ENCODE measurements at places on chromosomes 2 and 18. TPM values are rescaled to one million over a fixed set of nuclear protein-coding genes. Genes with fewer than 3 reads are reported as not detected.

- DNase-seq = no peak
These were observed 777.6 kb upstream of the FANCL start for GRCh38 chr2:59018737-59019136.

DNA sequence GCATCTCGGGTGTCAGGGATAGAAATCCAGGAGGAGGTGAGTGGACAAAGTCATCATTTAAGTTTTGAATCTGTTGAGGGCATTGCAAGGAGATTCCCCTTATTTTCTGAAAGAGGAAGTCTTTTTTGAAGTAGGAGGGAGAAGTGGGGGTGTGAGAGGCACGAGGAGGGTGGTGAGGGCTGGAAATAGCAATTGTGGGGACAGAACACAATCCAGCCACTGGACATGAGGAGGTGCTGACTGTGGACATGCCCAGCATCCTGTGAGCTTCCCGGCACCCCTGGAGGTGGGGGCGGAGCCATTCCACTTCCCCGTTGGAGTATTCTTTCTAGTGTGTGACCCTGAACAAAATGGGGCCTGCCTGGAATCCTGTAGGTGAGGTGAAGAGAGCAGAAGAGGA, 310.7 kb upstream of the EPAS1 start:
- no peak for DNase-seq

- no peak for DNase-seq
These were observed 1807.0 kb downstream of the SUCLG1 start for GRCh38 chr2:82652117-82652516.

DNA sequence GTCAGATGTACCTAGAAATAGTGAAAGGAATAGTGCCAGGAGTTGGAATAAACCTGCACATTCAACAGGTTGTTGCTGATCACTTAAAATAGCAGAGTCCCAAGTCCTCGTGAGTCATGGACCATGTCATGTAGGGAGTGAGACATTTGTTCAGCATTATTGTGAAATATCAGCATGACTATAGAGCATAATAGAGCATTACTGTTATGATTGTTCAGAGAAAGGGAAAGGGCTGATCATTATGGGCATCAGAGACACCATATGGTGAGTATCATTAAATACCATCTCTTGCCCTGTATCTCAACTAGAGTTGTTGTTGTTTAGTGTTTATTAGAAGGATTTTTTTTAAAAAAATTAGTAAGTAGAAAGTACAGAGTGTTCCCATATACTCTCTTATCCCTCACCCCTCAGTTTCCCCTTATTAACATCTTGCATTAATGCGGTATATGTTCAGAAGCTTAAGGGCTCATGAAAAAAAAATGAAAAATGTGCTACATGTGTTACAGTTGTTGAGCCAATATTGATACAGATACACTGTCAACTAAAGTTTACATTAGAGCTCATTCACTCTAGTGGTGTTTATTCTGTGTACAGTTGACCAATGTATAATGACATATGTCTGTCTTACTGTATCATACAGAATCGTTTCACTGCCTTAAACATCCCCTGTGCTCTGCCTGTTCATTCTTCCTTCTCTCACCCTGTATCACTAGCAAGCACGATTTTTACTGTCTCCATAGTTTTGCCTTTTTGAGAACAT, 5.7 kb downstream of the ELAC1 start:
- DNase-seq = peak; percentile 32

- no peak for DNase-seq
These were observed 3.6 kb downstream of the LDLRAD4 start for GRCh38 chr18:13221869-13222855.

- DNase-seq = no peak
These were observed 26.0 kb downstream of the ACADL start for GRCh38 chr2:210199186-210199765.

DNA sequence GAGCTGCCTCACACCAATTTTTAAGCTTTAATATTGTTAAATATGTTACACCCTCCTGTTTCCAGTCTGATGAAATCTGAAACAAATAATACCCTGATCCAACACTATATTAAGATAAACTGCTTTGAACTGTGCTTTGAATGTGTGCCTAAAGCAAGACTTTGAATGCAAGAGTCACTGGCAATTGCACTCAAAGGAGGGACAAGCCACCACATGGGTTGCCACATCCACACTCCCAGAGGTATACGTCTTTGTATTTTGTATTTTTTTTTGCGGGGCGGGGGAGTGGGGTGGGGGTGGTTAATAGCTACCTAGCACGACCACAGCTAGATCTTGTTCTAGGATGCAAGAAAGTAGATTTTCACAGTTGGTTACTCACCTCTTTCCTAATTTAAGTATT, 1.8 kb upstream of the ZEB2 start:
- DNase-seq = no peak

- no peak for DNase-seq
These were observed 7.0 kb upstream of the DGUOK start for GRCh38 chr2:73919596-73920228.

- no peak for DNase-seq
These were observed 167.1 kb downstream of the RAB3GAP1 start for GRCh38 chr2:135219226-135219625.

DNA sequence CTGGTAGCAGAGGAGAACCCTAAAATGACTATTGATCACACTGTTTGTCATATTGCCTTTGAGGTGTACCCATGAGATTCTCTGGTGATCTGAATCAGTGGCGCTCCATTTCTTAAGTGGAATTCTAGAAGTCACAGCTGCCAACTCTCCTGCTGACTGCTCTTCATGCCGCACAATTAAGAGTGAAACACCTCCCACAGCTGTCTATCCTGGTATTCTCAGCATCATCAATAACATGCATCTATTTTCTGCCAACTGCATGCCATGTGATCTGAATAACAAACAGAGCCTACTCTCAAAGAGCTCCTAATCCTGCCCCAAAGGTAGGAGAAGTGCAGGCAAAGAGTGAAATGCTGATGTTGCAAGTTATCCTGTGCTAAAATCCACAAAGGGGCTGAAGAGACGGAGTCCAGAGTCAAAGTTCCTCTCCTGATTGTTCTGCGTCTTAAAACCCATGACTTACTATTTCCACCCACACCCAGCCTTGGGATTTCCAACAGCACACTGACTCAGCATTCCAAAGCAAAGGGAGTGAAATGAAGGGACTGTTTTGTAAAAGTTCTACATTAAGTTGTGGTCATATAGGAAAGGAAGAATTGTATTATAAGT, 13.7 kb upstream of the DAPL1 start:
- no peak for DNase-seq

GRCh38 chr2:143063612-143064200, 65.5 kb upstream of the ARHGAP15 start:
- DNase-seq = no peak

- DNase-seq = no peak
These were observed 1.7 kb downstream of the RNF181 start for GRCh38 chr2:85597241-85597640.

DNA sequence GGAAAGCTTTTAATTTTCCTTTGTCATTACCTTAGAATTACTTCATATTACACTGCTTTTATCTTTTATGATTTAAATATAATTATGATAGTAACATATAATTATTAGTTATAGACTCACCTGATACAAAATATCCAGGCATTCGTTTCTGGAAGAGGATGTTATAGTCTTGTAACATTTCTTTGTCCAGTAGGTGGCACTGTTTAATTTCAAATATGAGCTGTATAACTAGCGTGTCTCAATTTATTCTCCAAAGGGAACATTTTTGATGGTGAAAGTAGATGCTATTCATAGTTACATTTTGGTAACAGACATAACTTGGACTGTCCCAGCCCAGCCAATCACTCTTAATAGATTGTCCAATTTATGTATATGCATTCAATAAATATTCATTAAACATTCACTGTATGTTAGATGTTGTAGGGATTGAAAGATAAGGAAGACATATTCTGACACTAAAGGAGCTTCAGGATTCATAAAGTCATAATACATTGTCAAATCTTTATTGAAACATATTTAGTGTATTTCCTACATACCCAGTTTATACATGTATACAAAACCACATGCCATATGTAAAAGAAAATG, 19.2 kb downstream of the DAW1 start:
- DNase-seq = no peak

DNA sequence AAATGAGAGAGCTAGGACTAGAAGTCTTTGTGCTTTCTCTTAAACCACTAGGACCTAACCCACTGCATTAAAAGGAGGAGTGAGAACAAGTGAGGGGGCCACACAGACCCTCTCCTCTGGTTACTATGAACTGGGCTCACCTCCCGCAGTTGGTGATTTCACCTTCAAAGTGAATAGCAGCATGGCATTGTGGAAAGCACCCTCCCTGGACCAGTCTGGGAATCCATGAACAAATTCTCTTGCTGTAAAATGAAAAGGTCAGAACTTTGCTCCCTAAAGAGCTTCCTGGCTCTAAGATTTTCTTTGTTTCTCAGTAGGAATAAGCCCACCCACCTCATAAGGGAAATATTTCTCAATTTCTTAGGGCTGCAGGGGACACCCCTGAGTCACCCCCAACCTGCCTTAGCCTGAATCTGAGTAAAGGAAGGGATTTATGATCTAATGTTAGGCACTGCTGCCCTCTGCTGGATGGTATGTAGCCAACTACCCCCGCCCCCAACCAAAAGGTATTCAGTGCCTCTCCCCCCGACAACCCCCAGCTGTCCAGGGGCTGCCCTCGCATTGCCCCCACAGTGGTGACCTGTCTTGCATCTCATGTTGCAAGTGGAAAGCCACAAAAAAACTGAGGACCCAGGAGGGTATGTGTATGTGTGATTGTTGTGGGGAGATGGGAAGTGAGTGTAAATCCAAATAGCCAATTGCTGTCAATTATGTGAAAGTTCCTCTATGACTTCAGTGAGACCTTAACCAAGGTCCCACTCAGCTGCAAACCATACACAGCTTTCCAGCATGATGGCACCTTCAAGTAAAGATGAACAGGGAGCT, 230.9 kb upstream of the SLC14A2 start:
- DNase-seq = peak; percentile 52

GRCh38 chr2:196291873-196292800, 120.8 kb upstream of the STK17B start:
- DNase-seq = no peak

DNA sequence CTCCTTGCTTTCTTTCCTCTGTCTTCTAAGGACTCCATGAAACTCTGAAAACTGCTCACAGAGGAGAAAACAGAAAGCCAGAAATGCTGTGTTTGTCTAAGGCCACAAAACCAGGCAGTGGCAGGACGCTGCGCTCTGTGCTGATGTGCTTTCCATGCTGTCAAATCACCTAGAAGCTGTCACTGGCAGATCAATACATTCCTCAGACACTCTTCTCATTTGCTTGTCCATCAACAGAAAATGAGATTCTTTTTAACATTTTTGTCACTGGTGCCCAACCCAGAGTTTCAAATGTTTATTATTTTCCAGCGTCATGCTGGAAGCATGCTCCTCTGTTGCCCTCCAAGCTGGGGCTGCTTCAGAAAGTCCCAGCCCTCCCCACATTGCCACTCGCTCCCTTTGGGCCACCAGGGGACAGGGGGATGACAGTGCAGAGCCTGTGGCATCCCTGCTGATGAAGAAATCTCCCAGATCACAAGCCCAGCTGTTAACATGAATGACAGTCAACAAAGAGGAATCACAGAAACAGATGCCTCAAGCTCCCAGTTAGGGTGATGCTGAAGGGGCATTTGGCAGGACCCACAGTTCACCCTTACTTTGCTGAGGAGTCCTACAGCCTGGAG, 117.5 kb upstream of the MEIS1 start:
- DNase-seq = no peak

DNA sequence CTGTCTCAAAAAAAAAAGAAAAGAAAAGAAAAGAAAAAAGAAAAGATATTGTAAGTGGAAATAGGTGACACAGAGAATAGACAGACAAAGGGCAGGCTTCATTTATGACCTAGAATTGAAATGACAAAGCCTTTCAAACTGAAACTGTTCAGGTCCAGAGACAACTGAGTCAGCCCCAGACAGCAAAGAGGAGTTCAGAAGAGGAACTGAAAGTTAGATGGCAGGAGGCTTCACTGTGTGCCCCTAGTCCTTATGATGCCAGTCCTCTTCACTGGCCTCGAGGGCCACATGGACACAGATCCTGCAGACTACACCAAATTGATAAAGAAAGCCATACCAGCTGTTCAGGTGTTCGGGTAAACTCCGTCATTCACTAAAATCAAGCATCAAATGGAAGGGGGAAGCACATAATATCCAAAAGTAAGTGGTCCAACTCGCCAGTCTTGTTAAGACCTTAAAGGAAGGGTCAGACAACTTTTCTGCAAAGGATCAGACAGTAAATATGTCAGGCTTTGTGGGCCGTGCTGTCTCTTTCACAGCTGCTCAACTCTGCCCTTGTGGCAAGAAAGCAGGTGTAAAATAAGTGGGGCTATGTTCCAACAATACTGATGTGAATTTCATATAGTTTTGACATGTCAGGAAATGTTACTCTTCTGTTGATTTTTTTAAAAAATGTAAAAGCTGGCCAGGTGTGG, 231.9 kb upstream of the MGAT5 start:
- DNase-seq = peak; percentile 8

GRCh38 chr2:28343184-28343942, 49.3 kb upstream of the FOSL2 start:
- DNase-seq = no peak

DNA sequence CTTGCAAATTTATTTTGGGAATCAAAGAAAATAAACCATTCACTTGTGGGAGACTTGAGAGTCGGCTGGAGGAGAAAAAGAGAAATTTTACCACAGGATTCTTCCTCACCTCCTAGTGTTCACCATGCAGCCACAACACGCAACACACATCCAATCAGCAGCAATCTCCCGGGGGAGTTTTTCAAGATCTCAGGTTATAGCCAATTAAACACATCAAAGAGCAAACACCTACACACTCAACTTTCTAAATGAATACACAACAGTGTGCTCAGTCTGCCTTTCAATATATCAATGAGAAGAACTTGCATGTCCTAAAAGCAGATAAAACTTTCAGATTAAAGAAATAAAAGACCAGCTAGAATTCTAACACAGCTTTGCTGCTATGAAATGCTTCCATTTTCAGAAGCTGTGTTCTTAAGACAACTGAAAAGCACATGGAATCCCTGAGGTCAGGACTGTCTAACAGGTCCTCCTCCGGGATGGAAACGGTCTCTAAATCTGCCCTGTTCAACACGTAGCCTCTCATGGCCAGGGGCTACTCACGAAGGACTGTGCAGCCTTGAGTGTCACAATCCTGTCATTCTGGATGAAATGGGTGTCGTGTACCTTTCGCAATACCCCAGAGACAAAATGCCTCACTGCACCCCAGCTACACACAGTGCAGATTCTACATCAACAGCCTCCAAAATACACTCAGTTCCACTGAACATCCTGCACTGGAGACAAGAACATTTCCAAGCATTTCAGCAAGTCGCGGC, 84.2 kb downstream of the ZNF516 start:
- DNase-seq = peak; percentile 54

- no peak for DNase-seq
These were observed 139.3 kb downstream of the SETBP1 start for GRCh38 chr18:44819944-44820510.

Gene CDH7
- total RNA-seq = not detected

Gene TLX2
- total RNA-seq = 1.4 TPM

Gene KCNJ3
- not detected for total RNA-seq

Gene CREG2
- total RNA-seq = not detected

Gene STPG4
- total RNA-seq = not detected

Gene LIPG
- total RNA-seq = not detected

Gene CACNB4
- 0.56 TPM for total RNA-seq

Gene RGPD5
- 53.2 TPM for total RNA-seq

Gene SRD5A2
- not detected for total RNA-seq

Gene SERPINB11
- not detected for total RNA-seq

Gene ESCO1
- total RNA-seq = 23.6 TPM

Gene PSMA8
- 0.81 TPM for total RNA-seq

Gene DLX2
- total RNA-seq = 0.24 TPM

Gene UGT1A3
- not detected for total RNA-seq
